Posterior cingulate gyrus (tissue), 11 donors: ENCODE measurements at places on chromosomes 4 and X.
A peak's percentile ranks its signal among the peaks of the same experiment; 100 is the strongest.

GRCh38 chrX:154457491-154458115 lies 478 bp upstream of the PLXNA3 start:
- no peak for DNase-seq

- DNase-seq: no peak
Measured at GRCh38 chr4:98338761-98339438, 77.7 kb downstream of the RAP1GDS1 start.

DNA sequence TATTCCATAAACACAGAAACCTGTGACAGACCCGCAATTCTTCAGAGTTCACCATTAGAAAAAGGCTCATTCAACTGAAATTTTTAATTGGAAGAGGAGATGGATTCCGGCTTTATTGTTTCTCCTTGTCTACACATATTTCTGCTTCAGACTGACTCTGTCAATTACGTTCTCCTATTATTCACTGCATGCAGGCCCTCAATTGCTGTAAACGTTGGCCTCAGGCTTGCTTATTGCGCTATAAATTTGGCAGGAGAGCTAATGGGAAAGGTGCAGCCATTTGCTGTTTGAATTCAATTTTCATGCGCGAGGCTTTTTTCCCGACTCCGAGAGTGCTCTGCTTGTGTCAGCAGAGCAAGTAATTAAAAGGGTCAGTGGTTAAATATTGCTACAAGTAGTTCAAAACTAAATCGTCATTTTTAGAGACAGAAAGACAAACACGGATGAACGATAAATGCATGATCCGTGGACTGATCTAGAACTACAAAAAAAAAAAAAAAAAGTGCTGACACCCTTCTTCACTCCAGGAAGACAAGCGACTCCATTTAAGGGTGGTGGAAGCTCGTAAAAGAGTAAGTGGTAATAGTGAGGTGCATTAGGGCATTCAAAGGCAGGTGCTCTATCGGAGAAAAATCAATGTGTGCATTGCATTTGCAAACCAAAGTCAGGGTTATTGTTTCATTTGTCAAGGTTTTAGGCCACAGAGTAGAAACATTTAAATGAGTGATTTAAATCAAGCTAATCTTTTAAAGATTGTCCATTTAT lies 841.6 kb upstream of the FRG1 start:
- no peak for DNase-seq

- DNase-seq: no peak
Measured at GRCh38 chr4:127967141-127967775, 2.1 kb downstream of the ABHD18 start.

DNA sequence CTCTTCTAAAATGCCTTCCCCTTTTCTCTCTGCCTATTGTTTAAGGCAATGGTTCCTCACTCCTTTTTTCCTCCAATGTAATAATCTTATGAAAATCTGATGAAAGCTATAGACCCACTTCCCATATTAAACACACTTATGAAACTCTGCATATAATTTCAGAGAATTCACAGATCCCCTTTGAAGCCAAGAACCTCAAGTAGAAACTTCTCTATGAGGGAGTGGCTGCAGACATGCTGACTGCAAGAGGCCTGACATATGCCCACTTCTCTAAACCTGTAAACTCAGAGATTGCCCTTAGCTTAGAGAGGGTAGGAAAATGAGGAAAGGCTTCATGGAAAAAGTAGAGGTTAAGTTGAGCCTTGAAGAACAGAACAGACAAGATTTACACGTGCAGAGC lies 37.6 kb downstream of the TAB3 start:
- DNase-seq: no peak

DNA sequence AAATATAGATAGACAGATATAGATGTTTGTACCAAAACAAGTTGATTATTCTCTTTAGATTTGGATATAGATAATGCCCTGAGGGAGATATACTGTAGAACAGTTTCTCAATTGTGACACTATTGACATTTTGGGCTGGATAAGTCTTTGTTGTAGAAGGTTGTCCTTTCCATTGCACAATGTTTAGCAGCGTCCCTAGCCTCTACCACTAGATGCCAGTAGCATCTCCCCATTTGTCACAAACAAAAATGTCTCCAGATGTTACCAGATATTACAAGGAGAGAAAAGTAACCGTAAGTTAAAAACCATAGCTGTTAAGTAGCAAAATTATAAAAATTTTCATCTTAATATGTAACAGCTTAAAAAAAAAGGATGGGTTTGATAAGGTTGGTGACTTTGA lies 2595.3 kb downstream of the ARAP2 start:
- DNase-seq: no peak

- peak; percentile 72 for DNase-seq
Measured at GRCh38 chr4:92304121-92304520, 355 bp downstream of the GRID2 start.

DNA sequence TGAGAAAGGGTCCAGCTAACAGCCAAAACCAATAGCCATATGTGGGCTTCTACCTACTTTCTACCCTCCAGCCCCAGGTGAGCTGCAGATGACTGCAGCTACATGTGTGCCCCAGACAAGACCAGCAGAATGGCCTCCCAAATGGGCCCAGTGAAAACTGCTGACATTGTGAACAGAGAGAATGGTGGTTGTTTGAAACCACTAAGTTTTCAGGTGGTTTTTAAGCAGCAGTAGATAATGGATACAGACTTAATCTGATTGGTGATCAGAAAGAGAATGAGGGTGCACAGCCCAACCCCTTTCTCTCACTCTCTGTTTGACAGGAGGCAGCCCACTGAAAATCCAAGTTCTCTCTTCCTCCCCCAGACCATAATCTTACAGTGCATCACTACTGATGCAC lies 42.5 kb upstream of the BBS12 start:
- DNase-seq: no peak

GRCh38 chr4:153151535-153152455 lies 52.4 kb upstream of the TRIM2 start:
- peak; percentile 96 for DNase-seq

GRCh38 chr4:119477412-119478053 lies 151.1 kb downstream of the PDE5A start:
- DNase-seq: no peak

DNA sequence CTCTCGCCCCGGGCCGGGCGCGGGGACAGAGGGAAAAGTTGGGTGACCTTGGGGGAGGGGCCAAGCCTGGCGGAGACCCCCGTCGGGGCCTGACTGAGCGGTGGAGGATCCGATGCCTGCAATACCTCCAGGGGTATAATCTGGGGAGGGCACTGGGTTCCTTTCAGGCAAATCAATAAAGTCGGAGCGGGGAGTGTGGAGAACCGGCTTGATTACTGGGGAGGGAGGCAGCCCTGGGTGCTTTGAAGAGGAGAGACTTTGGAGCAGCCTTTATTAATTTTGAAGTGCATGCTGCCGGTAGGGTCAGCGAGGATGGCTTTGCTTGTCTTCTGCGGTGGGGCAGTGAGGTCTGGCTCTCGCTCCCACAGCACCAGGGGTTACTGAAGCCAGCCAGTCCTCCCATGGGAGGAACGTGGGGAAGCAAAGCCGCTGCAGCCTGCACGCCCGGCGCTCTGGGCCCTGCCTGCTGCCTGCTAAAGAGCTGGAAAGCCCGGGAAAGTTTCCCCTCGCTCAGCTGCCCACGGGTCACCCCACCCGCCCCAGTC lies 403 bp upstream of the LGI2 start:
- DNase-seq: peak; percentile 90

GRCh38 chrX:10360116-10360515 lies 203.3 kb downstream of the CLCN4 start:
- peak; percentile 11 for DNase-seq

DNA sequence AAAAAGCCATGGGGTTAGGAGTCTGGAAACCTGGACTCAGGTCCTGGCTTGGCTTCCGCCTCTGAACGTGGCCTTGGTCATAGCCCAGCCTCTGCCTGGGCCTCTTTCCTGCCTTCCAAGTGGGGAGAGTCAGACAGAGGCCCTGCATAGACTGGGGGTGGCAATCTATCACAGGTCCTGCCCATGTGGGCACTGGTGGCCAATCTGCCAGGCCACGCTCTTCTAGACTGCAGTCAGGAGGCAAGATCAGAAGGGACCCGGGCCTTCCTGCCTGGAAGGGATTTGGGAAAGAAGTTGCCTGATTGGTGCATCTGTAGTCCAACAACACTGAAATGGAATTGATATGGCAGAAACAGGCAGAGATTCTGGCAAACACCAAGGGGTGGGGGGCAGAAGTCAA lies 46.1 kb downstream of the CNGA2 start:
- no peak for DNase-seq

DNA sequence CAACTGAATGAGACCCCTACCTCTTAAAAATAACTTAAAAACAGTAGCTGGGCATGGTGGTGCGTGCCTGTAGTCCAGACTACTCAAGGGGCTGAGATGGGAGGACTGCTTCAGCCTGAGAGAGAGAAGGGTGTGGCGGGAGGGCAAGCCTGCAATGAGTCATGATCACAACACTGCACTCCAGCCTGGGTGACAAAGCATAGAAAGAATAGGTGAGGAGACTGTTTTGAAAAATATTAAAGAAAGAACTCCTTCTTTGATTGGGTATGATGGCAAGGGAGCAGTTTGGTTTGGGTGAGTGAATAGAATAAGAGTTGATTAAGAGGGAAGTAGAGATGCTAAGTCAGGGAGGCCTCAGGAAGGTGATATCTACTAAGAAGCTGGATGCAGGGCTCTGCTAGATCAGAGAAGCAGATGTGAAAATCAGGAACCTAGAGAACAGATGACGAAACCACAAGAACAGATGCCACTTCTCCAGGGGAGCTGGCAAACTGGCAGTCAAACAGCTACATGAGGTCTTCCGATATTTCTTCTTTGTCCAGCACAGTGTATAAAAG lies 318.6 kb downstream of the OPHN1 start:
- no peak for DNase-seq

DNA sequence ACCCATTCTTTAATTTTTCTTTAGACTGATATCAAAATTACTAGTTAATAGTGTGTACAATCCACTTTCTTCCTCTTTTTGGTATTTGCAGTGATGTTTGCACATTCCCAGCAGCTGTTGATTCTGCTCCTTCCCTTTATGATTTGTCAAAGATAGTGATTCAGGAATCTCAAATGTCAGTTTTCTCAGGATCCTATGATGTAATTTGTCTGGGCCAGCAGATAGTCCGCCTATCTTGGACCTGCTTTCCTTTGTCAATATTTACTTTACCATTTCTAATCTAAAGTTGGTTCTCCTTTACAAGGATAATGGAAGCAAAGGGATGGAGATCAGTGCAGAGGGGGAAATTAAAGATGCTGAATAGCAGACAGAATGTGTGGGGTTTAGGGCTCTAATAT lies 122.1 kb downstream of the REELD1 start:
- no peak for DNase-seq

GRCh38 chrX:8139716-8140115 lies 31.4 kb downstream of the VCX2 start:
- no peak for DNase-seq

DNA sequence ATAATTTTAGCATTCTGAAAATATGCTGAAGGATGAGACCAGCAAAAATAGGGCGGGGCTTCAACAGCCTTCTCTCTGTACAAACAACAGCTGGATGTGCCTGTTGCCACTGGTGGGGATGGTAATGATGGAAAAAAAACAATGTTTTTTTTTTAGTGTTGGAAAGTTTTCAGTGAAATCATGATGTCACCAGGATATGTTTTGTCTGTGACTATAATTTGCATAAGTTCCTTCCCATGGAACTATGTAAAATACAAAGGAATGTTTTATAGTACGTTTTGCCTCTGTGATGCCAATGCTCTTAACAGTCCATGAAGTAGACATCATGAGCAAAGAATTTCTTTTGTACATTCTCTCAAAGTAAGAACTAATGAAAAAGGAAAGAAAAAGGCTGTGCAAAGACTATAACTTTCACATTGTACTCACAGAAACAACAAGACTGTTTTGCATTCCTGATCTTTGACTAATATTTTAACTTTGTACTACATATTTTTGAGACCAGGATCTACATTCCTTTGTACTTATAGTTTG lies 589.7 kb downstream of the SPRY1 start:
- DNase-seq: no peak
